Fibroblast of lung (primary cell): ENCODE measurements at places on chromosomes 6 and 20. TPM values are rescaled to one million over a fixed set of nuclear protein-coding genes. Genes with fewer than 3 reads are reported as not detected.

HLA-F gene
- 4.6 and 5.4 TPM in 2 replicates for total RNA-seq

UST gene
- total RNA-seq: 19.5 and 20.0 TPM in 2 replicates

MRAP2 gene
- total RNA-seq: under 0.01 and 0.17 TPM in 2 replicates

CCN5 gene
- 21.1 and 31.4 TPM in 2 replicates for total RNA-seq

CTCFL gene
- not detected in 2 replicates for total RNA-seq

SLC35D3 gene
- total RNA-seq: not detected in 2 replicates
